ENCODE measurements at places on chromosomes 12 and 14.

DNA sequence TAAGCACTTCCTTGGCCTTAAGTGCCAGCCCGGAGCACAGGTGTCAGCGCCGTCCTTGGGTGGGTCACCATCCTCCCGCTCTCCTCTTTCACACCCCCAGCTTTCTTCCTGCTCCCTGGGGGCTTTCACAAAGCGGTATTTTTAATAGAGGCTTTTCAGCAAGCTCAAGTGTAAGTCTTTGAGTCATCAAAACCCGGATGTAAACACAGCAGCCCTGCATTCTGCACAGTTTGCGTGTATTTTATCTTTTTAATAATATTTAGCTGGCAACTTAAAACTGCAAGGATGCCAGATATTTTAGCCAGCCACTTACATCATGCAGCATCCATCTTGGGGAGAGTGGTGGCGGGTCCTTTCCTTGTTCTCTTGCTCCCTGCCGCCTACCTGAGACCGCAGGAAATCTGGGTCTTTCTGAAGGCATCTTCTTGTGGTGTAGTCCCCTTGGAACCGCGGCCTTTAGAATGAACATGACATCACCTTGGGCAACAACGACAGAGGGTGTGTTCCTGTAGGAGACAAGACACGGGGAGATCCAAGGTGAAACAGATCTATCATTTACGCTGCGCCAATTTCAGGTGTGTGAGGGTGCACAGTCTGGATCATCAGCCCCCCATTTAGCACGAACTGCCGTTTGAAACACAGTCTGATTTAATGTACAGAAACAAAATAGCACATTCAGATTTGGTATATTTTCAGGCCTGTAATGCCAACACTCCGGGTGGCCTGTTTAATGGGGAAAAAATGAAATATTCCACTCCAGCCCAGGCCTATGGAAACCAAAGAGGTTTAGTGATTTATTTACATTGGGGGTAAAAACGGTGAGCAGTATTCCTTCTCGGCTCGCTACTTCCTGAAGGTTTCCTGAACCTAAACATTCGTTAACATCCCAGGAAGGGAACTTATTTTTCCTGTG, 12.5 kb upstream of the IRF2BPL start:
- DNase-seq: no peak

DNA sequence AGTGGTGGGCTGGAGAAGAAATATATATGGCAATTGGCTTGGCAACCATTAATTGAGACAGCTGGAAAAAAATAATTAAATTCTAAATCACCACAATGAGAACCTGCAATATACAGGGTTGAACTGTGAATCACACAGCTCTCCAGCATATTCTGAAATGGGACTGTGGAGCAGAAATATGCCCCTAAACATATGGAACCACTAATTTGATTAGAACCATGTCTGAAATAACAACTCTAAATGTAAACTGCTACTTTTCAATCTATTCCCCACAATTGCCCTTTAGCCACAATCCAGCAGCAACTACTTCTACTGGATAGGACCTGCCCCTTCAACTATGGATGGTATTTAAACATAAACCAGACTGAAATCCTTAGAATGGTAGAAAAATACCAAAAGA, 330.4 kb downstream of the TRHDE start:
- DNase-seq: no peak

DNA sequence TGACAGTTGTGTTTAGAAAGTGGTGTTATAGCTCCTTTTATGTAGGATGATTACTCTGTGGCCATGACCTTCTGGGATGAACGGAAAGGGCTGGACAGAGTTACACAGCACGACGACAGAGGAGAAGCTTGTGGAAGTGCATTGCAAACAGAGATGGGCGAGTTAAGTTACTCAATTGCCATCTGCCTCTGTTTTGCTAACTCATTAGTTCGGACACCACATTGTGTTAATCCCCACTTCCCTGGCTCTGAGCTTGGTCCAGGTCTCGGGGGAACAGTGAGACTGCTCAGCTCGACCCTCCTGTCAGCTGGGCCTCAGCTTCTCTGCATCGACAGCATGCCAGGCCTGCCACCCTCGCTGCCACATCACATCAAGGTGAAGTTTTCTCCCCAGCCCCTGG, 408.0 kb downstream of the ZFP36L1 start:
- no peak for DNase-seq

DNA sequence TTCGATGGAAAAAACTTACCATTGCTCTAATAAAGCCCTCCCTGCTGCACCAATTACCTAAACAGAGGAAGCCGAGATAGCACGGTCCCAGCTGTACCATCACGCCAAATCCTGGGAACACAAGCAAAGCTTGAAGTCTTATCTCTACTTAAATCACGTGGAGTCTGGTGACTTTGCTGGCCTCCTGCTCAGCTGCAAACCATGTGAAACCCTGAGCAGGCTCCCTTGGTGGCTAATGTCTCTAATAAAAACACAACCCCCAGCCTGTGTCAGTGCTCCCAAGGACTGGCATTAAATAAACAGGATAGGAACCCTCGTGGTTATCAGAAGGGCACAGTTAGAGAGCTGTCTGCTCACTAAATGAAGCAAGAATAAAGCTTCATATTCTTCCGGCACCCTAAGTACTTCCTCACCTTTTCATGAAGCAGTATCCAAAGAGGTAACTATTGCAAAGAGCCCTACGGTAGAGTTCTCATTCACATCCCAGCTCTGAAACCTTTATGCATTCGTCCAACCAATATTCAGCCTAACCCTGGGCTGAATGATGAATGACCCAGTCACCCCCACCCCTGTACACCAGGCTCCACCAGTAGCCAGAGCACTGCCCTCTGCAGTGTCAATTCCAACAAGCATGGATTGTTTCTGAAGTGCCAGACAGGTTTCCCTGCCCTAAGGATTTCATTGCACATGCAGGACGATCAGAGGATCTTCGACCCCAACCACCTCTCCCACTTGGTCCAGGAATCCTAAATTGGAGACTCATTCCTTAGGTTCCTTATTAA, 452.7 kb upstream of the TMPO start:
- DNase-seq: no peak

DNA sequence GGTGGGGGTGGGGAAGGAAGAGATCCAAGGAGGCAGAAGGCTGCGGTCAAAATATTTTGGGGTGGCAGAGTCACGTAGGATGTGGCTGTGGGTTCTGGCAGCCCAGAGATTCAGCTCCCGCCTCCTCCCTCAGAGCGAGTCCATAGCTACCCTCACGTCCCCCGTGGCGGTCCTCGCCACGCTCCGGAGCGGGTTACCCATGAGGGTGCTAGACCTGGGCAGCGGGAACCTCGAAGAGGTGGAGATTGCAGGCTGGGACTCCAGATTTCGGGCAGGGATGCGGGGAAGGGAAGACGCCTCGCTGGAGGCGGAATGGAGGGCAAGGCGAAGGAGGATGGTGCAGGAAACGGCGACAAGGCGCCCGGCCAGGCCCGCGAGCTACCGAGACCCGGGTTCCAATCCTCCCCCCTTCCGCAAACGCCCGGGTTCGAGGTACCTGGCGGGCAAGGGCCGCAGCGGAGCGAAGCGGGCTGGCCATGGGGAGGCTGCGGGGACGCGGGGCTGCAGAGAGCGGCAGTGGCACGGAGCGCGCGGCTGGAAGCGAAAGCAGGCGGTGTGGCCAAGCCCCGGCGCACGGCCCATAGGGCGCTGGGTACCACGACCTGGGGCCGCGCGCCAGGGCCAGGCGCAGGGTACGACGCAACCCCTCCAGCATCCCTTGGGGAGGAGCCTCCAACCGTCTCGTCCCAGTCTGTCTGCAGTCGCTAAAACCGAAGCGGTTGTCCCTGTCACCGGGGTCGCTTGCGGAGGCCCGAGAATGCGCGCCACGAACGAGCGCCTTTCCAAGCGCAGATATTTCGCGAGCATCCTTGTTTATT, 46.2 kb downstream of the BCAT1 start:
- DNase-seq: no peak

GRCh38 chr12:130204541-130204953, 42.3 kb downstream of the FZD10 start:
- DNase-seq: no peak

- no peak for DNase-seq
These were observed 3.7 kb upstream of the SETD1B start for GRCh38 chr12:121799842-121800693.

GRCh38 chr12:401235-402028, at the start of gene CCDC77:
CCDC77 (plus strand) TSS chr12:401644; CDS start chr12:409384, 7,740 bp downstream.
- DNase-seq: peak; percentile 86

DNA sequence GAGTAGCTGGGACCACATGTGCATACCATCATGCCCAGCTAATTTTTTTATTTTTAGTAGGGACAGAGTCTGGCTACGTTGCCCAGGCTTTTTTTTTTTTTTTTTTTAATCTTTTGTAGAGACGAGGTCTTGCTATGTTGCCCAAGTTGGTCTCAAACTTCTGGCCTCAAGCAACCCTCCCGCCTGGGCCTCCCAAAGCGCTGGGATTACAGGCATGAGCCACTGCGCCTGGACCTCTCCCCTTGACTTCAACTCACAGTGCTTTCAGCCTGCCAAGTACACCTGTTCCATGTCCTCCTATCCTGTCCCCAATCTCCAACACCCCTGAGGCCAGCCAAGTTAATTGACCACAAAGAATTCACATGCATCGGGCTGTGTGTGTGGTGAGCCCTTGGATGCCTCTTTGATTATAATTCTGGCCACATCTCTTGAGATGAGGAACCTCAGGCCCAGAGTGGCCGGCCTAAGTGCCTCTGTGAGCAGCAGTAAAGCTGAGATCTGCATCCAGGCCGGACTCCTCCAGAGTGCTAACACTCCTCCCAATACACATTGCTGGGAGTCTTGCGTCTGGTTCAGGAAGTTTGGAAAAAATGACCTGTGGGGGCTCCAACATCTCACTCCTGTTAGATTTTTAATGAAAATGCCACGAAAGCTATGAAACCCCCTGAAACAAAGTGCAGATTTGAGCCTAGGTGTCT, 6.8 kb downstream of the RAB35 start:
- no peak for DNase-seq

DNA sequence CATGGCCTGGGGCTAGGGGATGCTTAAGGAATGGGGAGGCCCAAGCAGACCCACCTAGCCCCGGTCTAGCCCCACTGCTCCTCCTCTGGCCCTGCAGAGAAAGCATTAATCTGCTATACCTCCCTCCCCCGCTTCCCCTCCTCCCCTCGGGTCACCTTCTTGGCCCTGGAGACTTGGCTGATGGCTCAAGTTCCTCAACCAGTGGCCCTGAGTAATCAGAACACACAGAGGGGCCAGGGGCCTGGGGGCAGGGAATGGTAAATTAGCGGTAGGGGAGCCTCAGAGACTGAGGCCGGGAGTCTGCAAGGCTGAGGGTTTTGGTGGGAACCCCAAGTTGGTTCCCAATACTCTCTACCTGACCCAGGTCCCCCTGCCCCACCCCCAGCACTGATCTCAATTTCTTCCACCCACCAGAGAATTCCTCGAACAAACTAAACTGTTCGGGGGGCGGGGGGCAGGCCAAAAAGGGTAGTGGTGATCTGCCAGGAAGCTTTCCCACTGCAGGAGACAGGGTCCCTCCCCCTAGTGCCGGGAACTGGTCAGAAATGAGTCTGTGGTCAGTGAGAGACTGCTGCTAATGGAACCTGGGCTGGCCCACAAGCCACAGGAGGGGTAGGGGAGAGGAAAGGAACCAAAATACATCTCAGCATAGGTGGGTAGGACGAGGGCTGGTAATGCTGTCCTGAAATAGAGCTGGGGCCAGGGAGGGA, 12.8 kb upstream of the SMARCD1 start:
- no peak for DNase-seq

GRCh38 chr12:12072064-12072760, 1.5 kb downstream of the BCL2L14 start:
- no peak for DNase-seq

DNA sequence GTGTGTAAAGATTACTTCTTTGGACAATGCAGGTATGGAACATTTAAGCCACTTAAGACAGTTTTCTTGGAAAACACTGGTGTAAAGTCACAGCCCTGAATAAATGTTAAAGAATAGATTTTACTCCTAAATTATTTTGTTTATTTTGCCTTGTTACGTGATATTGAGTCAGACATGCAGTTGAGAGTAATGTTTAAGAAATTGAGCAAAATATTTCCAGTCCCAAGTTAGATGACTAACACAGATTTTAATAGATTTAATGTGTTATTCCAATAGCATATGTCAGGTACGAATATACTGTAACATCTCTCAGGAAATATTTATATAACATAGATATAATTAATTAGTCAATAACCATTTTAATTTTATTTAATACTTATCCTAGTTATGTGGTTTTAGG, 1361.7 kb downstream of the FSCB start:
- DNase-seq: no peak

DNA sequence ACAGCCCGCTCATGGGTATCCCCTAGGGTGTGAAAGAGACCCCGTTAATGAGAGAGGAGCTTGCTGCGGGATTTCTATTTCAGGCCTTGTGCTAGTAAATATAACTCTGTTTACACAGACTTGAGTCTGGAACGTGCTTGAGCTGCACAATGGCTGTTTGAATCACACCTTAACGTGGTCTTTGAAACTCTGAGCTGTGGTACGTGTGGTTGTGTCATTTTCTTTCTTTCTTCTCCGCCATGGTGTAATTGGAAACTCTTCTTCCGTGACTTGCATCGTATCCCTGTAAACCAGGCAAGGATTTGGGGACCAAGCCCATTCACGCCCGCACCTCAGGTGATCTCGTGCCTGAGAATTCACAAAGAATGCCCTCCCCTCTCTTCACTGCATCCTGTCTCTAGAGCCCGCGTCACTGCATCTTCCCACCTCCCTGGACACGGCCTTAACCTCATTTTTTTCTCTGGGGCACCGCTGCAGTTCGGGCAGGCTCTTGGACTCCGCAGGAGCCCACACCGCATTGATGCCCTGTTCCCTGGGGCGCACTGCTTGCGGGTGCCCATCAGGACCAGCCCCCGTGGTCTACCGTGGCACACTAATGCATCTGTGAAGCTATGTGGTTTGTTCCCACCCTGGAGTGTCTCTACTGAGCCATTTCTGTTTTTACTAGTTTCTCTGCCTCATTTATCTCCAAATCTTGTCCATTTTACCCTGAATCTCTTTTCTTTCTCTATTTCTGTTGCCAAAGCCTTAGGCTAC, 78.4 kb upstream of the PARP11 start:
- no peak for DNase-seq

GRCh38 chr14:53153702-53154112, 584 bp upstream of the DDHD1 start:
- DNase-seq: no peak

DNA sequence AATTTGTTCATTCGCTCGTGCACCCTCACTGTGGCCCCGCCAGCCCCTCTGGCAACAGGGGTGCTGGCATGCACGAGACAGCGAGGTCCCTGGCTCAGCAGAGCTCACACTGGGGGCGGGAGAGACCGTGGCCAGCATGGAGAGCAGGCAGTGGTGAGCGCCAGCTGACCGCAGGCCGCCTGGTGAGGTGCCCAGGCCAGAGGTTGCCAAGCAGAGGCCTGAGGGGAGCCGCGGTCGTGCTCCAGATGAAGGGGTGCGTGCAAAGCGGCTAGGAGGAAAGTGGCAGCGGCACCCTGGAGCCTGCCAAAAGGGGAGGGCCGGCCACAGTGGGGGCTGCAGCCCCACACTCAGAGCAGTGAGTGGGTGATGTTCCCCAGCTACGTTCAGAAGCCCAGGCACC, 56.1 kb downstream of the CDC42BPB start:
- no peak for DNase-seq

GRCh38 chr12:112574896-112575558, 156.3 kb downstream of the PTPN11 start:
- no peak for DNase-seq
